ENCODE measurements at places on chromosomes 12 and 14.

DNA sequence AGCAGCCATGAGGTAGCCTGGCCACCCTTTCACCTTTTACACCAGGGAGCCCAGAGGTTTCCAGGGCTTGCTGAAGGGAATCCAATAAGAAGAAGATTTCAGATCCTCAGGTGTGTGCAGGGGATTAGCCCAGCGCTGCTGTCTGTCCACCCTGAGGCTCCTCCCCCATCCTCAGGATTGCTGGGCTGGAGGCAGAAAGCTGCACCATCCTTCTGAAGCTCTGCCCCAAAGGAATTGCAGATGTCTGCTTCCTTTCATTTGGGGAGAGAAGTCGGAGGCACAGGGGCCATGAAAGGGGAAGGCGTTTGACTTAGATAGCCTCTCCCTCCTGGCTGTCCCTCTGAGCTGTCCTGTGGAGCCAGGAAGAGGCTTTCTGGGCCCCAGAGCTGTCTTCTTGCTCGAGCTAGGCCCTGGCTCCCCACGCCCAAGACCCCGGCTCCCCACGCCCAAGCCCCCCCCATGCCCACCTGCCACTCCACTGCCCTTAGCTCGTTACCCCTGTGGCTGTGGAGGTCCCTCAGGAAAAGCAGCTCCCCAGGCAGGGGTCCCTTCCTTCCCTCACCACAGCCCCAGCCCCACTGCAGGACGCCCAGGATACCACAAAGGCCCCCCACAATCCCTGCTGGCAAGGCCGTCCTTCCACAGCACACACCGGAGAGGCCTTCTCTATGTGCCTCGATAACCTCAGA is 359.0 kb downstream of the CACNA1C start:
- DNase-seq: no peak

DNA sequence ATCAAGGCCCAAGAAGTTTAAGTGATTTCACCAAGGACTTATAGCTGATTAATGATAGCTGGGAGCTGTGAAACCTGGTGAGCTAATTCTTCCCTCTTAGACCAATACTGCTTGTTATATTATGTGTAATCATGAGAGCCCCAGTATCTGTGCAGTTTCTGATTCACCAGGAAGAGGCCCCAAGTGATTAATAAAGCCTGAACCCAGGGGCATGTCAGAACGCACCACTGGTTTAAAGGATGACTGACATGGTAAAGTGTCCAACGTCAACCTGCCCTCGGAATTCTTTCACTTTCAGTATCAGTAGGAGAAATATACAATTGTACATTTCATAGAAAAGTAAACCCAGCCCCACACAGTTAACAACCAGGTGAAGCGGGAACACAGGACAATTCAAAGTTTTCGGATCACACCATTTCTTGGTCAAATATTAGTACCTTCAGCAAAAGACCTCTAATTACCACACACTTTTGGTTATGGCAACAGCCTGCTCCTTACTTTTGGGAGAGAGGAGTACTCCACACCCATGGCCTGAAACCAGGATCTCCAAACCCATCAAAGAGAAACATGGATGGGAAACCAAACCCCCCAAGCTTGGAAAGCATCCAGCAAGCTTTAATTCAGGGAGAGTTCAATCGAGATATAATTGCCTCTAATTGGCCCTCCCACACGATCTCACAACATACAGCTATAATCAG is 28.5 kb downstream of the TMCC3 start:
- DNase-seq: no peak

DNA sequence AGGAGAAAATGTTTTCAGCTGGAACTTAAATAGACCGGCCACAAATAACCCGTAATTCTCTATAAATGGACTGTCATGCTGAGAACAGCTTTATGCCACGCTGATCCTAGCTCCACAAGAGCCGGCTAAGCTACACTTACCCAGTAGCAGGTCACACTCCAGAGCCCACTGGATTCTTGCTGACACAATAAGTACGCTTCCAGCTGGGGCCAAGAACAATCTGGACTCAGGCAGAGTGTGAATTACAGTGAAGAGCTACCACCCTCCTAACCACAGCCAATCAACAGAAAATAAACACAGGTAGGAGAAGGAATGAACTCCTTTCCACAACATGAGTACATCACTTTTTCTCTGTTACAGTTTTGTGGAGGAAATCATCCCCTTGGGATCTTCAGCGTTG is 531.3 kb downstream of the GALC start:
- DNase-seq: no peak

DNA sequence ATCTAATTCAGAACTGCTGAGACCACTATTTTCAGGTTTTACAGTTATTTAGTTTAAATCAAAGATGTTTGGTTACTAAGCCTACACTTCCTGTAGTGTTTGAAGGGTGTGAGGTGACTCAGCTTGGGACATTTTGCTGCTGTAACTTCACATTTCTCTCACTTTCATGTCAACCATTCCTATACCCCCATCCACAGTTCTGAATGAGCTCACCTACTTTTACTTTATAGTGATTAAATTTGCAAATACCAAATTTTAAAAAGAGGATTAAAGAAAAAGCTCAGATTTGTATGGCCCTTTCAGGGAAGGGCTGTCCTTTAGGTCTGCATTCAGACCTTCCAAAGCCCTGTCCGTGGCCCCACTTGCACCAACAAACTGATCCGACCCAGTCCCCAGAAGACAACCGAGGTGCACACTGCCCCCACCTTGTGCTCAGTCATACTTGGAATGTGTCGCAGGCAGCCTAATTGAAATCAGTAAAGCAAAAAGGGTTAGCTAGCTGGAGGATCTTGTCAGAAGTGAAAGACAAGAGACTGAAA is 174.4 kb downstream of the MON2 start:
- peak; percentile 59 for DNase-seq

- DNase-seq: no peak
Measured at GRCh38 chr12:127494961-127495915, 771.7 kb upstream of the TMEM132C start.

DNA sequence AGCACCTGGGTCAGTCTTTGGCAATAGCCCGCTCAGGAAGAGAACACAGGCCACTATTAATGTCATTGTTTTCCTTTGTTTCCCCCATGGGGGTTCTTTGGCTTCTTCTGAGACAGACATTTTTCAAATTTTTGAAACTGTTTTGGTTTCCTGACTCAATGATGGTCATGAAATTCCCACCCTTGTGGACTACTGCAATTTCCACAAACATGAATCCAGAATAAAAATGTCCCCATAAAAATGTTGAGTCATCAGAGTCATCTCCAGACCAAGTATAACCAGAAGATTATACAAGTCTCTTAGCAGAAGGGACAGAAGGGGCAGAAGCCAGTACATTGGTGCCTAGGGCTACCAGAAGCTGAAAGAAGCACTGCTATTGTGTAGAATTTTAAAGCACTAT is 29.1 kb downstream of the SLCO1A2 start:
- DNase-seq: no peak

- no peak for DNase-seq
Measured at GRCh38 chr12:100372853-100373640, 16.2 kb downstream of the SLC17A8 start.
